NCI-H526 treated with DMSO at 0.1 percent for 48 hours (cell line): ENCODE measurements at places on chromosomes 2 and 18.

- no peak for DNase-seq
Observed at GRCh38 chr18:6865251-6865650, 135.7 kb downstream of the ARHGAP28 start.

DNA sequence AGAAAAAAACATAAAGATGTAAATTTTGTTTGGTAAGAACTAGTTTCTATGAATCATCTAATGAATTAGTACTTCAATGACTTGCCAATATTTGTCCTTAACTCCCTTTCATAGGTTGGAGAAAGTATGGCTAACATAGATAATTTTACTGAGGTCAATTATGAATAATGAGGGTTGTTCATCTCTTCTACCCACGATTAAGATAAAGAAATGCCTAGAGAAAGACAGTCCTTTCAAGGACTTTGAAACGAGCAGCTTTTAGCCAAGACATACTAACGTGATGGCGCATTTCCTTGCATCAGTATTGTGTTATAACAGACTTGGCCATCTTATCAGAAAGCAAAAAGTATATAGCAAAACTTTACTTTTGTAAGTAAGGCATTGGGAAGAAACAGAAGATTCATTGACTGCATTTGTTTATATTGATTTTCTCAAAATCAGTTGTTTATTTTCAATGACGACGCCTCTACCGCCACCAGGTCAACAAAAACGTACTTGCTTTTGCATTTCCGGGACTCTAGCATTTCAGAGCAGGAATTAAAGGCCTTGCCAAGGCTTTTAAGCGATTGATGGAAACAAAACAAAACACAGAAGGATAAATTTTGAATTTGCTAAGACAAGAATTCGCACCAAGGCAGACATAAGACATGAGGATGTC lies 961 bp downstream of the RBM43 start:
- no peak for DNase-seq

GRCh38 chr18:52437161-52437560 lies 97.2 kb downstream of the DCC start:
- DNase-seq = no peak

DNA sequence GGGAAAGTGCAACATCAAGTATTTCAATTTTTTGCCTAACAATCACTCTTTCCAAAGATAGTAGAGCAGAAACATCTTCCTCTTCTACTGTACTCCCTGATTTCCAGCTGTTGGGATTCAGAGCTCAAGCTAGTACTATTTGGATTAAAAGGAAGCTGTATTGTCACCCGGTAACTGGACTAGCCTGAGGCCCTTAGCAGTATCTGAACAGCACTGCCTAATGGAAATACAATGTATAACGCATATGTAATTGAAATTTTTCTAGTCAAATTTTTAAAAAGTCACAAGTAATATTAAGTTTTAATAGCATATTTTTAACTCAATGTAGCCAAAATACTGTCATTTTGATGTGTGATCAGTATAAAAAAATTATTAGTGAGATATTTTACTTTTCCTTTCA lies 86.2 kb downstream of the COX7A2L start:
- no peak for DNase-seq

GRCh38 chr2:222745836-222746559 lies 74.5 kb downstream of the MOGAT1 start:
- DNase-seq = no peak

GRCh38 chr2:45700407-45701013 lies 49.0 kb downstream of the PRKCE start:
- DNase-seq = no peak

GRCh38 chr2:162478721-162479129 lies 134.8 kb downstream of the GCA start:
- no peak for DNase-seq

- DNase-seq = no peak
Observed at GRCh38 chr18:23648940-23649607, 13.6 kb downstream of the ANKRD29 start.

- no peak for DNase-seq
Observed at GRCh38 chr2:141513853-141514252, 617.0 kb downstream of the LRP1B start.

DNA sequence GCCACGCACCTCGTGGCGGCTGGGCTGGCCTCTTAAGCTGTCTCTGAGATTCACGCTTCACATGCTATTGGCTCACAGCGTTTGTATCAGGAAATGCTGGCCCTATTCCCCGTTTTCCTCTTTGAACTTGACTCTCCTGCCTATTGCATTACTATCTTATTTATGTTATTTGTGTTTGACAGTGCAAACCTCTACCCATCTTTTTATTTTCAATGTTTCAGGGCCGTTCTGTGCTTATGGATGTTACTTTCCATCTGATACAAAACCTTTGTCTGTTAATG lies 149.9 kb upstream of the TWIST2 start:
- DNase-seq = no peak

DNA sequence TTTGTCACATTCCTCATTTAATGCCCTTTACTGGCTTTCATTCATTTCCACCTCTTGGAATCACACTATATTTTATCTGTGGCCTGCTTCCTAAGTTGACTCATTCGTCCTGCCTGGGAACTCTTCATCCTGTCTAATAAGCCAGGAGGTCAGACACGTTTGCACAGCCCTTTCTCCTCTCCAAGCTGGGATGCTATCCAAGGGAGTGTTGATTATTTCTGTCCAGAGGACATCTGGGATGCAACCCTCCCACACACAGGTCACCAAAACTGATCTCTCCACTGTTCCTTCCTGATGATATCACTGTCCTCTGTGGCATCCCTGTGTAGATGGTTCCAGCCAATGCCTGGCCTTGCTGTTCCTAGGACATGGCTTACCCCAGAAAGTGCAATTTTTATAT lies 79.8 kb upstream of the NOSTRIN start:
- no peak for DNase-seq

DNA sequence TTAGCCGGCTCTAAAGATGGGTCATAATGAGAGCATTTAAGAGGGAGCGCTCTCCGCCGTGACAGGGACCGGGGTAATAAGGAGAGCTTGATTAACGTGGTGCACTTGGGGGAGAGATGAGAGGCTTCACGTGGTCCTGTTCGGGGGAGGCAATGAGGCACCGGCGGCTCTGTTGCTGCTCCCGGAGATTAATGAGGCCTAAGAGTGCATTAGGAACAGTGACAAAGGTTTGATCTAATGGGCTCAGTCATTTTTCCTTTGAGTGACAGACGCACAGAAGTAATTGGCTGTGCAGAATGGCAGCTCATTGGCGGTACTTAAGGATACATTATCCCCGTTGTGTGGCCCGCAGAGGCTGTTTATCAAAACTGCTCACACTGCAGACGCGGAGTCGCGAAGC lies 250.7 kb downstream of the GBX2 start:
- no peak for DNase-seq

- no peak for DNase-seq
Observed at GRCh38 chr2:89780318-89780717, 1088.8 kb downstream of the RPIA start.

- no peak for DNase-seq
Observed at GRCh38 chr2:137091704-137092103, 326.4 kb downstream of the THSD7B start.

GRCh38 chr2:120561379-120562035 lies 174.2 kb upstream of the GLI2 start:
- no peak for DNase-seq

GRCh38 chr2:55715626-55716025 lies 22.0 kb upstream of the PNPT1 start:
- DNase-seq = no peak

DNA sequence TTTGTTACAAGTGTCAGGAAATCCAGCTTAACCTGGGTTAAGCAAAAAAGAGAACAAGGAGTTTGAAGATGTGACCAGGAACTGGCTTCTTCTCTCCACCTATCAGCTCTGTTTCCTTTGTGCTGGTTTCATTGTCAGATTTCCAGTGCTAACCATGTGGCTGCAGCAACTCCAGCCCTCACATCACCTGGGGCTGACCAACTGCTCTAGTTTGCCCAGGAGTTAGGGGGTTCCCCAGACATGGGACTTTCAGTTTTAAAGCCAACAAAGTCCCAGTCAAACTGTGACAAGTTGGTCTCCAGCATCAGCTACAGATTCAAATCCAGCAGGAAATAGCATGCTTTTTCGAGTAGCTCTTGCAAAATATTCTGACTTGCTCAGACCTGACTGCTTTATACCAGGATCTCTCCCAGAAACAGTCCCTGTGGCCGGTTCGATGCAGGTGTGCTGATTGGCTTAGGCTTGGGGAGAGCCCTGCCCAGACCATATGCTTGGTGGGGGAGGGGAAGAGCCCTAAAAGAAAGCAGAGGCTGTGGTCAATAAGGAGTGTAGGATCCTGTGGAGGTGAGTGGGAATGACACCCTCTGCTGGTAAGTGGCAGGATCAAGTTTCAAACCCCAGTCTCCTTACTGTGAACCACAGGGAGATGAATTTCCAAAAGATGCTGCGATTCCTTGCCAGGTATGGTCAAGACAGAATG lies 49.5 kb downstream of the KCNE4 start:
- peak; percentile 17 for DNase-seq

- peak; percentile 47 for DNase-seq
Observed at GRCh38 chr18:54828281-54828881, at the start of gene RAB27B. TSS of gene RAB27B (plus strand) at chr18:54828477. CDS start at chr18:54877586, 49,109 bp downstream.

GRCh38 chr2:230589025-230589424 lies 123.6 kb upstream of the CAB39 start:
- DNase-seq = no peak

GRCh38 chr2:168528016-168528415 lies 71.9 kb downstream of the CERS6 start:
- no peak for DNase-seq

DNA sequence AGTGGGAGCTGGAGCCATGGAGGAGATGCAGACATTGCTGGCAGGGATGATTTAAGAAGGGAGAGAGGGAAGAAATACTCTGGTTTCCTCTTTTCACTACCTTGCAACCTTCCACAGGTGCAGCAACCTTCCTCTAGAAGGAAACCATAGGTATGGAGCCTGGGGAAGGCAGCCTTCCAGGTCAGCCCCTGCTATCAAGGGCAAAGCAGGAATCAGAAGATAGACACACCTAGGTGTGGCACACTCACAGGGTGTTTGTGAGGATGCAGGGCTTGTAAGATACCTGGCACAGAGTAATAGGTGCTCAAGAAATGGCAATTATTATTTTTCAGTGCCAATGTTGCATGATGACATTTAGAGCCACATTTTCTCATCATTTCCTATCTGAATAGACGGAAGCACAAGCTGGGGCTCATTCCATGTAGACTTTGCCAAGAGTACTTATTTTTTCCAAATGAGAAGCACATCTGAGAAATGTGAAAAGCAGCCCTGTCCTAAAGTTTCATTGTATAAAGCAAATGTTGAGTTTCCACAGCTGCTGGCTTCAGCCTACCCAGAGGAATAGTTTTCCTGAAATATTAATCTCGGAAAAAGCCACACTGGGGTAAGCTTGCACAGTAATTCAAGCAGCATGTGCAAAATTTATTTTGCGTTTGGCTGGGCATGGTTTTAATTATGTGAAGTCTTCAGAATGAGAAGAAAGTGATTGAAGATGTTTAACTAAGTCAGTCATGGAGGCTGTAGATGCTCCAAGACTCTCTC lies 20.6 kb downstream of the EVA1A start:
- no peak for DNase-seq

DNA sequence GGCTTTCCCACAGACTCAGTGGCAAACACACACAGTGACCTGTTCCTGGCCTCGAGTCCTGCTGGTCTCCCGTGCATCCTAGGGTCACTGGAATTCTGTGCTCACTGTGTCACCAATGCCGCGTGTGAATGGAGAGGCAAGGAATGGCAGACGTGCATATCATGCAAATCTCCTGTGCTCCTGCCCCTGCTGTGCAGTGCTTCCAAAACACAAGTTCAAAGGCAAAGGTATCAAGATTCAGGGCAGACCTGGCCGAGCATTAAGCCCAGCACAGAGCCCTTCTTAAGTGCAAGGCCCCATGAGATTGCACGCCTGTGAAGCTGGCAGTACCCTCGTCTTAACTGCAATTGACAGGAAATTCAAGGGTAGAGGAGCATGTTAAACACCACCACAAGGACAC lies 129.1 kb downstream of the NDUFA10 start:
- DNase-seq = no peak

DNA sequence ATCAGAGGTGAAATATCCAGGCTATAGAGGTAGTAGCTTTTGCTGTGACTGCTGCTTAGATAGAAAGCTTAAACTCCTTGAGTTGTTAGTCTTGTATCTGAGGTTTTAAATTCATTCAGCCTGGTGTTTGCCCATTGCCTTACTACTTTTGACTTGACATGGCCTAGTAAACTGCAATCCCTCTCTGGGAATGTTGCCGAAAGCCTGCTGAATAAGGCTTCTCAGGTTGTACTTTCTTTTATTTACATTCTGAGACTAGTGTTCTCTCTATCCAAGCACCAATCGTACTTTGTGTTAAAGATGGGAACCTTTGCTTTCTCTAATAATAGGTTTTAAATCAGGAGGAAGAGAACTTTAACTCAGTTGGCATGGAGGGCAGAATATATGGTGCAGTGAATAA lies 357.6 kb upstream of the CWC22 start:
- DNase-seq = no peak

- DNase-seq = no peak
Observed at GRCh38 chr2:25073914-25074313, 32.0 kb downstream of the EFR3B start.

DNA sequence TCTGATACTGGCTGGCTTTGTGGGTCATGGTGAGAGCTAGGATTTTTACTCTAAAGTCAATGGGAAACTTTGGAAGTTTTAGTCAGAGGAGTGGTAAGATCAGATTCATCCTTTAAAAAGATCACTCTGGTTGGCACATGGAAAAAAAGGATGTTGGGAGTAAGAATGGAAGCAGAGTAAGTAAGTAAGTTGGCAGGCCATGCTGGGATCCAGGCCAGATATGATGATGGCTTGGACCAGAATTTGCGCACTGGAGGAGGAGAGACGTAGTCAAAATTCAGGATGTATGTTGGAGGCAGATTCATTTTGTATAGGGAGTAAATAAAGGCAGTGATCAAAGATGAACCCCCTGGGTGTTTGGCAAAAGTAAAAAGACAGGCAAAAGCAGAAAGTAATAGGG lies 283.3 kb upstream of the THSD7B start:
- DNase-seq = no peak

- DNase-seq = no peak
Observed at GRCh38 chr2:206092297-206092696, 6.3 kb upstream of the INO80D start.

- no peak for DNase-seq
Observed at GRCh38 chr2:20625491-20626391, 25.2 kb downstream of the HS1BP3 start.

GRCh38 chr2:29412197-29412925 lies 297.1 kb downstream of the CLIP4 start:
- no peak for DNase-seq

GRCh38 chr18:41501848-41502247 lies 453.2 kb upstream of the PIK3C3 start:
- DNase-seq = no peak

DNA sequence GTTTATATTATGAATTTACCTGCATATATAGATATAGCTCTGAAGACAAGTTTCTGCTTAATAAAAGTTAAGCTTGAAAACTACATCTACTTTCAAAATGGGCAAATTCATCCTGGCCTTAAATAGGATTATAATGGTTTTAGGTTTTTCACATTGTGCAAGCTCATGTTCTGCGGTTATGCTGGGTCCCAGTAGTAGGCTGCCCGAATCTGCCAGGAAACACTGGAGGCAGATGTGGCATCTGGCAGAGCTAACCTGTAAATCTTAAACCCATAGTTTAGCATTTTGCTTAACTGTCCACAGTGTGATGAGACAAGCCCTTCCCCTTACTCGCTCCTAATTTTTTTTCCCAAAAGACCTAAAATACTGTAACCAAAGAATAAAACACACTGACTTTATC lies 234.2 kb downstream of the TCF4 start:
- no peak for DNase-seq

- no peak for DNase-seq
Observed at GRCh38 chr2:71853858-71854257, 293.8 kb downstream of the CYP26B1 start.
